NCI-H774 (cell line): ENCODE measurements at places on chromosomes 7 and 10.

DNA sequence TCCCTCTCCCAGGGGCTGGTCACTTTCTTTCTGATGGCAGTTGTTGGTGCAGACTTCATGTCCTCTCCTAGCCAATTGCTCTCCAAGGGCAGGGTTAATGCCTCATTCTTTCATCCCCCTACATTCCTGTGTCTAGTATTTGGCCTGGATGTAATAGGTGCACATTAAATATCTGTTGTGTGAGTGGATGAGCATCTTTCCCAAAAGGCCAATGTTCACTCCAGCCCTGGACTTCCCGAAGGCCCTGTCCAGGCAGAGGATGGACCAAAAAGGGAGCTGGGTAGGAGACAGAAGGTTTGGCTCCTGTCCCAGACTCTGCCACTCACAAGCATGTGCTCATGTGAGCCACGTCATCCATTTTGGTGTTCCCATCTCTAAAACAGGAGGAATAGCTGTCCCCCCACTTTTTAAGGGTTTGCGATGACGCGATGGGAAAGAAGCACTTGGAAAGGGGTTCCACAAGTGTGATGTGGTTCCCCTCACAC, 47.5 kb downstream of the RGS10 start:
- no peak for DNase-seq

- peak; percentile 8 for DNase-seq
Measured at GRCh38 chr10:11345224-11346054, 266.0 kb downstream of the USP6NL start.

GRCh38 chr7:81470724-81471379, 299.0 kb downstream of the HGF start:
- no peak for DNase-seq

- no peak for DNase-seq
Measured at GRCh38 chr10:12655940-12656339, 306.6 kb downstream of the CAMK1D start.

- DNase-seq, result no peak
Measured at GRCh38 chr10:114691442-114691941, 33.4 kb upstream of the ABLIM1 start.

DNA sequence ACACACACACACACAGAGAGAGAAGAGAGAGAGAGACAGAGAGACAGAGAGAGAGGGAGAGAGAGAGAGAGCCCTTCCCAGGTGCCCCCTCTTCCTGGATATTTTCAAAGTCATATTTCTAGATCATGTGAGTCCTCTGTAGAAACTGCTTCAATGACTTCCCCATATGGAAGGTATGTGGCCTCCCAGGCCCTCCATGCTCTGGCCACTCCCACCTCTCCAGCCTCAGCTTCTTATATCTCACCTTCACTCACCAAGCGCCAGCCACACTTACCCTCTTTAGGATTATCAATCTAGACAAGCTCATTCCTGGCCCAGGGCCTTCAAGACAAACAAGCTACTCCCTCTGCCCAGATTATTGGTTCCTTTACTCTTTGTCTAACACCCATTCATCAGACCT, 259.7 kb downstream of the MTERF1 start:
- no peak for DNase-seq

GRCh38 chr7:55475855-55476803, 96.2 kb downstream of the VOPP1 start:
- no peak for DNase-seq

GRCh38 chr7:148962440-148962822, 65.9 kb downstream of the PDIA4 start:
- DNase-seq, result no peak

DNA sequence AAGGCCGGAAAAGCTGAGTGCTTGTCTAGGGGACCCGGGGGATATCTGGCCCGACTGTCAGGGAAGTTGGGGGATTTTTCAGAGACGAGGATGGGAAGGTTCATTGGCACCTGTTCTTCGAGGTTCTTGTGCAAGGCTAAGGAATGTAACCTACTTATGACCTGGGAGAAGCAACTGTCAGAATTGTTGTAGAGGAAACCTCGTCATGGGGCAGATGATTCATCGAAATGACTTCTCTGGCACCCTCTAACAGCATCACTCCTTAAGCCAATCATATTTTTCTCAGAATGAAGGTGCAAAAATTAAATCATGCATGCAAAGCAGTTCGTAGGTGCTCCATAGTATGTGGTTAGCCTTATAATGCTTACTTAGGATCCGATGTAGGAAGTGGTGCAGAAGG, 58.6 kb downstream of the PLXDC2 start:
- no peak for DNase-seq

GRCh38 chr10:5318148-5318547, 46.6 kb upstream of the UCN3 start:
- no peak for DNase-seq

- no peak for DNase-seq
Measured at GRCh38 chr7:151406886-151407583, 2.8 kb downstream of the WDR86 start.

- DNase-seq, result peak; percentile 87
Measured at GRCh38 chr7:114659409-114660125, 245.0 kb downstream of the FOXP2 start.

- peak; percentile 33 for DNase-seq
Measured at GRCh38 chr7:79176859-79177477, 276.5 kb downstream of the MAGI2 start.

DNA sequence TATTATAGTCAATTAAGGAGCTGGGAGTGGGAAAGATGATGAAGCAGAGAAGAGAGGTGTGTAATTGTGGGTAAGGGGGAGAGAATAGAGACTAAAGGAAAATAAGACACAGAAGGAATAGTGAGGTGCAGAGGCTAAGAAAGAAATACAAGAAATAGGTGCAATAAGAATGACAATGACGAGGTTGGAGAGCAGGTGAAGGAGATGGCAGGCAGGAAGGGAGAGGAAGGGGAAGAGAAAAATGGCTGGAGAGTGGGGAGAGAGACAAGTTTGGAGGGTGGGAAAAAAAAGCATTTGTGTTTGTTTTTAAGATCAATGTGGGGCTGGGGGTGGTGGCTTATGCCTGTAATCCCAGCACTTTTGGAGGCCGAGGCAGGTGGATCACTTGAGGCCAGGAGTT, 27.6 kb upstream of the MKLN1 start:
- DNase-seq, result no peak

DNA sequence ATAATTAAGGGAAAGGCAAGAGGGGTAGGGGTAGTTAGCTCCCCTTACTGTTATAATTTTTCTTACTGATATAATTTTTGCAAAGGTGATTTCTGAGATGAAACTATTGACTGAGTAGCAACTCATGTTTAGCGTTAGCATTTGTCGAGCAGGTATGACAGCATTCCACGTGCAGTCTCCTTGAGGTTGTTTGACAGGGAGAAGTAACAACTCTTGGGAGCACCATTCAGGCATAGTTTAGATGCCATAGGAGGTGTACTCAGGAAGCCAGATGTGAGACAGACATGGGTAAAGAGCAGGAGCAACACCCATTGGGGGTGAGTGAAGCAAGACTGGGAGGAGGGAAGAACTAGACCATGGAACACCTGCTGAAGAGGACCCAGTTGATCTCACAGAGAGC, 96.6 kb upstream of the KLF6 start:
- DNase-seq, result no peak

DNA sequence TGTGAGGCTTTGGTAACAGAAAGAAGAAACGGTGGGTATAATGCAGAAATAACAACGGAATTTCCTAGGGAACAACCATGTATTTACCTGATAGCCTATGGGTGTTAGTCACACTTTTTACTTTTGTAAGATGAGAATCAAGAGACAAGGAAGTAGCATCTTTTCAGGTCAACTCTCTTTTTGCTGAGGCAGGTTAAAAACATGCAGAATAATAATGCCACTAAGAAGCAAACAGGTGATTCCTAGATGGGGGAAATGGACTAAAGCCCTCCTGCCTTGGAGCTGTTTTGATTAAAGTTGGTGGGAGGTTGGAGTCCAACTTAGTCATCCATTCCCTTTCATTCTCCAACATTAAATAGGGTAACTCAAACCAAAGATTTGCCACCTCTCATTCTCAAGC, 2.0 kb upstream of the COL28A1 start:
- DNase-seq, result no peak

GRCh38 chr10:104303594-104304355, 34.5 kb downstream of the ITPRIP start:
- no peak for DNase-seq

DNA sequence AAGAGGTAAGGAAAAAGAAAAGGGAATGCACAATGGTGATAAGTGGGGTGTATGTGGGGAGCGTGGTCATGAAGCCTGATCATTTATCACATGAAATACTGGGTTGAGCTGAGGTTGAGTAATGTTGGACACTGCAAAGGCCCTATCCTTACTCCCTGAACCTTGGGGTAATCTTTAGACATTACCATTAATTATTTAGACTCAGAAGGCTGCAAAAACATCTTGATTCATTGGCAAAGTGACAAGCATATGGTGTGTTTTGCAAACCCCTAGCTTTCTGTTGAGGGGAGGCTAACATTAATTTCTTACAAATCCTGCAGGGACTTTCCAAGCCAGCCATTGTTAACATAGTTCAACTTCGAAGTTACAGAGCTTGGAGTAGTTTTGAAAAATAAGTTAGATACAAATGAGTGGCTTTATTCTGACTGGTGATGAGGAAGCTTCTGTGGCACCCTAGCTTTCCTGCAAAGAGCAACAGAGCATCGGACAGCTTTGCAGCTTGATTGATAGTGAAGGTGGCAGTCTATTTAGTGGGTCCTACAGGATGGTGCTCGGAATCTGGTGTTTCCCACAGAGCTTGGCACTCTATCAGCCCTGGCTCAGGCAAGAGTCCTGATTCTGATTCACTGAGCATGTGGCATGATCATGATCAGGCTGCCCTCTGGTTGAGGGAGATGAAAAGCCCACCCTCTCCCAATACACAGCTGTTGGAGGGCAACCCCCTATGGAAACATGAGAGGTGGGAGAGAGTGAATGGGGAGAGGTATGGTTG, 153.7 kb upstream of the NPVF start:
- DNase-seq, result no peak

DNA sequence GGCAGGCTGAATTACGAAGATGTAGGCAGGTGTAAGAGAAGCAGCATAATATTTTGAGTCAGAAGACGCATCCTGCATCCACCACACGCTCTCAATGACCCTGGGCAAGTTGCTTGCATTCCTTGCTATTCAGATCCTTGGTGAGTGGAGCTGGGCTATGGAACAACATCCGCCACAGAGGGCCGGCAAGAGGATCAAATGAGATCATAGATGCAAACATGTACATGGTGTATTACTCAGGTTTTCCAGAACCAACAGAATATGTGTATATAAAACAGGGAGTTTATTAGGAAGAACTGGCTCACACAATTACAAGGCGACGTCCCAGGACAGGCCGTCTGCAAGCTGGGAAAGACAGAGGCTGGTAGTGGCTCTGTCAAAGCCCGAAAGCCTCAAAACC, 51.5 kb downstream of the ADAM12 start:
- no peak for DNase-seq
